ENCODE measurements at places on chromosomes 4 and X. TPM values are rescaled to one million over a fixed set of nuclear protein-coding genes. Genes with fewer than 3 reads are reported as not detected.

TRAM1L1 gene
- total RNA-seq = 7.0 TPM

GPC4 gene
- total RNA-seq = 7.0 TPM

TCP11X2 gene
- total RNA-seq = 1.7 TPM

MRPS18C gene
- total RNA-seq = 63.1 TPM

MAGEE1 gene
- total RNA-seq = 69.9 TPM

ATP8A1 gene
- 160 TPM for total RNA-seq

GAGE1 gene
- total RNA-seq = not detected

GPM6B gene
- 680 TPM for total RNA-seq

ELF4 gene
- total RNA-seq = 1.1 TPM

BBS12 gene
- total RNA-seq = 6.0 TPM

PLP1 gene
- 3,002 TPM for total RNA-seq

IGBP1 gene
- 34.7 TPM for total RNA-seq

KCND1 gene
- total RNA-seq = 3.7 TPM

FMR1NB gene
- not detected for total RNA-seq

HSFX3 gene
- total RNA-seq = not detected

IL3RA gene
- total RNA-seq = 3.0 TPM

PPEF2 gene
- total RNA-seq = 0.65 TPM

SSX1 gene
- total RNA-seq = not detected

PRRG3 gene
- 17.1 TPM for total RNA-seq

DCAF16 gene
- 49.4 TPM for total RNA-seq

USP17L15 gene
- not detected for total RNA-seq

NXF2B gene
- total RNA-seq = not detected

LRIT3 gene
- total RNA-seq = 0.99 TPM

All from dorsolateral prefrontal cortex (tissue), 122 donors.